ENCODE measurements at places on chromosomes 16 and 17.

GRCh38 chr17:69916761-69917160 lies 158.3 kb upstream of the KCNJ16 start:
- DNase-seq, result no peak

- no peak for DNase-seq
These were observed 164.2 kb downstream of the CNTNAP4 start for GRCh38 chr16:76441391-76441790.

DNA sequence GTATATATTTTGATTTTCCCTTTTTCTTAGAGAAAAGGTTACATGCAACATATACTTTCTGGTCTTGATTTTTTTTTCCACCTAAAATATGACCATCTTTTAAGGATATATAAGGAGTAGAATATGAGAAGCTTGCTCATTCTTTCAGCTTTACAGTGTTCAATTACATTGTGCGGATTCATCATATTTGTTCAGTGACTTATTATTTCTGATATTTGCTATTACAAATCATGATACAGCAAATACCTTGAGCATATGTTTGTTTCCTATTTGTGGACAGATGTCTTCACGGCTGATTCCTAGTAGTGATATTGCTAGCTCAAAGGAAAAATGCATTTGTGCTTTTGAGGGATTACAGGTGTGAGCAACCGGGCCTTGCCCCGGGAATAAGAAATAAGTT lies 18.1 kb downstream of the KATNIP start:
- DNase-seq, result no peak

GRCh38 chr16:55494994-55495421 lies 13.9 kb upstream of the LPCAT2 start:
- DNase-seq, result no peak

- no peak for DNase-seq
These were observed 11.2 kb downstream of the CD300LB start for GRCh38 chr17:74520016-74520434.

GRCh38 chr17:72702998-72703397 lies 389.5 kb downstream of the SLC39A11 start:
- DNase-seq, result no peak

DNA sequence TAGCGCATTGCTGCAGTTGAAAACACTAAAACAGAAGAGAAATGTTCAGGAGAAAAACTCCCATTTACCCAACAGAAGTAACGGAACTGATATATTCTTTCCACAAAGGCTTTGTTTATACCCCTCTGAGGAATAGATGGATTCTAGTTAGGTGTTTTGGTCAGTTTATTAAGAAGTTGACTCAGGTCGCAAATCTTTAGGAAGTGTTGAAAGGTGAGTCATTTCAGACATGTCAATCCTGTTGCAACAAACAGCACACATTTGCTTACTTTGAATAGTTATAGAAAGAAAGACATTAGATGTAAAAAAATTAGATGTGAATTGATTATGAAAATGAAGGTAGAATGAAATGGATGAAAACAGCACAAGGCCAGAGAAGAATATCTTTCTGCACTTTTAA lies 941.0 kb downstream of the KCNJ2 start:
- DNase-seq, result no peak

- DNase-seq, result no peak
These were observed 583 bp upstream of the ZNF747 start for GRCh38 chr16:30535106-30535776.

DNA sequence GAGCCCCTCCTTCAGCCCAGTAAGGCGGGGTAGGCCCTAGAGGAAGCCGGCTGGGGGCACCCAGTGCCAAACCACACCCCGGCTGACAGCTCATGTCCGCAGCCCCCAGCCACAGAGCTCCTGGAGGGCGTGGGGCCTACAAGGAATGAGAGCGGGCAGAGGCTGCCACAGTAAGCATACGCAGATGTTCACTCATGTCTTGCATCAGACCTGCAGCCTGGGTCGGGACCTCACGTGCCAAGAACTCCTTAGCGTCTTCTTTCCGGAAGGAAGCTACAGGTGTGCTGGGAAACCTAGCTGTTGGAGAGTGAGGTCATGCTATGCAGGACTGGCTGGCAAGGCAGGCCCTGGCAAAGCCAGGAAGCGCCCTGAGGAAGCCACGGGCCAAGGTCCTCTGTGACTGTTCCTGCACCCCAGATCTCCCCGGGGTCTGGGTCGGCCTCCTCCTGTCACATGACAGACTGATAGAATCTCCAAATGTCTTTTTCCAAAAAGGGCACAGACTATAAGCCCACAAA lies 1.6 kb downstream of the ZNF598 start:
- DNase-seq, result no peak

- DNase-seq, result no peak
These were observed 6.2 kb downstream of the PGS1 start for GRCh38 chr17:78384479-78385175.

DNA sequence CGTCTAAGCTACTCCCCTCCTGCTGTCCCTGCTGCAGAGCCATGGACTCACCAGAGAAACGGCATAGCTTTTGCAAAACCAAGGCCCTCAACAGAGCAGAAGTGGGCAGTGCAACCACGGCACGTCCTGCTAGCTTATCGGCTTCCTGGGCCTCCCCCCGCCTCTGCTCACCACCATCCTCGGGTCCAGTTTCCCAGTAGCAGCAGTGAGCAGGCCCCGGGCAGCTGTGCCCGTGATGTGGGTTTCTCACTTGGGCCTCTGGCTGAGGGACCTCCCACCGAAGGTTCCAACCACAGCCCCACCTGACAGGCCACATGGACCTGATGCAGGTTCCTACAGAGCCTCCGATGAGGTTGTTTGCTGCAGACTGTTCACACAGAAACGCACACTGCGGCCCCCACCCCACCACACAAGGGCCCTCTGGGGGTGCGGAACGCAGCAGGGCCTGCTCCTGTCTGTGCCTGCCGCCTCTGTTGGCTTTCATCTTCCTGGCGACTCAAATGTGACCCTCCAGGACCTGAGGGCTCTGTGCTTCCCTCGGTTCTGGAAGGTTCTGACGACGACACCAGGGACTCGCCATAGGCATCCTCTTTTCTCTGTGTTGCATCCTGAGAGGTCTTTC lies 24.8 kb downstream of the PDIA2 start:
- DNase-seq, result no peak

GRCh38 chr16:15521758-15522509 lies 87.5 kb downstream of the BMERB1 start:
- DNase-seq, result no peak

GRCh38 chr17:21007646-21008045 lies 35.2 kb downstream of the USP22 start:
- DNase-seq, result no peak

- no peak for DNase-seq
These were observed 56.0 kb upstream of the DOC2B start for GRCh38 chr17:237406-237955.

GRCh38 chr16:88468275-88469129 lies 15.4 kb downstream of the ZFPM1 start:
- DNase-seq, result peak; percentile 23

DNA sequence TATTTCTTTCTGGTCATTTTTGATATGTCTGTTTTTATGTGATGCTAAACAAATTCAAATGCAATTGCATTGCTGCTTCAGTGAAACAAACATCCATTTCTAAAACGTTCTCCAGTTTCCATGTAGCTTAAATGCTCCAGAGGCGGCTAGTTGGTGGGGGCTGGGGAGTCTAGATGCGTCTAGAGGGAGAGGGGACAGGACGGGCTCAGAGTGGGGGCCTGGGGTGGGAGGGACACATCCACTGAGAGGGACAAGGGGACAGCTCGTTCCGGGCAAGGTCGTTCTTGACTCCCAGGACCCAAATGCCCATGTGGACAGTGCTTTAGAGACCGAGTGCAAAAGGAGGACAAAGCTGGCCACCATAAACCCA lies 102.3 kb downstream of the FOXL1 start:
- no peak for DNase-seq

DNA sequence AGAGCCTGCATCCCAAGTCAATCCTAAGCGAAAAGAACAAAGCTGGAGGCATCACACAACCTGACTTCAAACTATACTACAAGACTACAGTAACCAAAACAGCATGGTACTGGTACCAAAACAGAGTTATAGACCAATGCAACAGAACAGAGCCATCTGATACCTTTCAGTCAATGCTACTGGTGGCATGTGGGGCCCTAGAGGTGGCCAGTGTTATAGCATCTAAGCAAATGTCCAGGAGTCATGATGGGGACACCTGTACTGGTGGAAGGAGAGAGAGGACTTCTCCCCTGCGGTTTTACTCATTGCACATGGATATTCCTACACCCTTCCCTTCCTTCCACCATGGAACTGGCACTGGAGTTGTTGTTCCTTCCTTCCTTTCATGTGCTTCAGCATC lies 6.0 kb upstream of the ASIC2 start:
- no peak for DNase-seq

GRCh38 chr17:81160306-81160705 lies 5.0 kb upstream of the PVALEF start:
- peak; percentile 19 for DNase-seq

DNA sequence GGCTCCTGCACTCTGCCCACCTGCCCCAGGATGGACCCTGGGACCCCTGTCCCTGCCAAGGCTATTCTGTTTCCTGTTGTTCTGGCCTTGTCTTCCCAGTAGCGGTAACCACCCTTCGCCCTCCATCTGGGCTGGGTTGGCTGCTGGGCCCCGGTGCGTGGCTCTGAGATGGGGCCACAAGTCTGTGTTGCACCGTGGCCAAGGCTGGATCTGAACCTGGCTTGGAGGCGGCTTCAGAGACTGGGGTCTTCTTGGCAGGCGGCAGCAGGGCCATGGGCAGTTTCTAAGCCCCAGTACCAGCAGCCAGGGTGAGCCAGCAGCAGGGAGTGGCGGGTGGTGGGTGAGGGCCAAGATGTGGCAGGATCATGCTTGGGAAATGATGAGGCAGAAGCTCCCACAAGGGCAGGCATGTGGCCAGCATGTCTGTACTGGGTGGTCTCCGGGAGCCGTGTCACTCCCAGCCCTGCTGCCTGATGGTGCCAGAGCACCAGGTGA lies 12.6 kb downstream of the MAP2K3 start:
- no peak for DNase-seq

DNA sequence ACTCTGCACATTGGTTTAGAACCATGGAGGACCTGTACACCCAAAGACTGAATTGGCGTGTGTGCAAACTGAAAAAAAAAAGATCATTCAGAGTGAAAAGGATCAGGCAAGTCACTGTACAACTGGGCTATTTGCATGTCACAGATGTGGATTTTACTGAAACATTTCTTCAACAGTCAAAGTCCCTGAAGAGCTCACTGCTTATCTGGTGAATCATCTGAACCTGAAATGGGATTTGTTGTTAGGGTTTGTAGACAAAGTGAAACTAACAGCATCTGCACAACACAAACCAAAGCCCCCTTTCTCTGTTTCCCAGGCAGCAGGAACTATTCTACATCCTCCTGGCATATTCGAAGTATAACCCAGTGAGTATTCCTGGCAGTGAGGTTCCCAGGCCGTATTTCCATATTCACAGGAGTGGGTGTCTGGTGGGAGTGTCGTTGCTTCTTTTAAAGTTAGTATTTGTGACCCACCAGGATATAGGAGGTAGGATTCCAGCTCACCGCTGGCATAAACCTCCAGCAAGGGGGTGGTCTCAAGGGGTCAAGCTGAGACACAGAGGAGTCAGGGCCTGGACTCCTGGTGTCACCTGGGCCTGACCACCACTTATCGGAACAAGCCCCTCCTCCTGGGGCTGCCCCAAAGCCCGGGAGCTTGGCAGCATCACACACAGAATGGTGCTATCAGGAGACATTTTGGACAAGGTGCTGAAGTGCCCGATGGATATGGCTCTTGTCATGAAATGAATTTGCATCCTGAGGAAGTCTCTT lies 80.9 kb downstream of the GOSR1 start:
- no peak for DNase-seq

DNA sequence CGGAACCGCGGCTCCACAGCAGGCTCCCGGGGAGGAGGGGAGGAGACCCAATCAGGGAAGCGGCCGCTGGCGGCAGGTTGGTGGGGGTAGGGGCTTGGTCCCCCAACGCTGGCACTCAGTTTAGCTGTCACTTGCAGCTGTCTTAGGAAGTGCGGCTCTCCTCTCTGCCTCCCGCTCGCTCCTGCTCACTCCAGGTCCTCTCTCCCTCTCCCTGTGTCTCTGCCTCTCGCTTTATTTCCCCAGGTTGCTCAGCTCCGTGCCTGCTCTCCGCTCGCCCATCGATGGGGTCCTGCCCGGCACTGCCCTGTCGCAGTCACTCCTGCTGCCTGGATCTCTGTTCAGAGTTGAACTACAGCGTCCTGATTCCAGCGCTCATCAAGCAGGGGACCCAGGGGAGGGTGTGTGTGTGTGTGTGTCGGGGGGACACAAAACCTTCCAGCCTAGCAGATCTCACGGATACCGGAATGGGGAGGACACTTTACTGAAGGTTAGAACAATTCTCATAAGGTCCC lies 145.6 kb downstream of the ENGASE start:
- DNase-seq, result no peak

DNA sequence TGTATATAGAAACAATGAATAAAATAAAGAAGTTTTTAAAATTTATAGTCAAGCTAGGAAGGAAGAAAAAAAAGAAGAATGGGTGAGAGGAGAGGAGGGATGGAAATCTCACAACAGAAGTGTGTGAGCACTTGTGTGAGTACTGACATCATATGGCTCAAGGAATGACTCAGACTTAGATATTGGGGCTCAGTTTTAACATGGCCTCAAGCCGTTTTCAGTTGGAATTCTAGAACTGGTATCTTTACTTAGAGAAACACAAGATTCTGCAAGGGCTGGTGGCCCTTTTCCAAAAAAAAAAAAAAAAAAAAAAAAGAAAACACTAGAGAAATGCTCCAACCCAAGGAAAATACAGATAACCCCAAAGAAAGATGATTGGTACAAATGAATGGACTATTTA lies 55.1 kb downstream of the STXBP4 start:
- DNase-seq, result no peak

DNA sequence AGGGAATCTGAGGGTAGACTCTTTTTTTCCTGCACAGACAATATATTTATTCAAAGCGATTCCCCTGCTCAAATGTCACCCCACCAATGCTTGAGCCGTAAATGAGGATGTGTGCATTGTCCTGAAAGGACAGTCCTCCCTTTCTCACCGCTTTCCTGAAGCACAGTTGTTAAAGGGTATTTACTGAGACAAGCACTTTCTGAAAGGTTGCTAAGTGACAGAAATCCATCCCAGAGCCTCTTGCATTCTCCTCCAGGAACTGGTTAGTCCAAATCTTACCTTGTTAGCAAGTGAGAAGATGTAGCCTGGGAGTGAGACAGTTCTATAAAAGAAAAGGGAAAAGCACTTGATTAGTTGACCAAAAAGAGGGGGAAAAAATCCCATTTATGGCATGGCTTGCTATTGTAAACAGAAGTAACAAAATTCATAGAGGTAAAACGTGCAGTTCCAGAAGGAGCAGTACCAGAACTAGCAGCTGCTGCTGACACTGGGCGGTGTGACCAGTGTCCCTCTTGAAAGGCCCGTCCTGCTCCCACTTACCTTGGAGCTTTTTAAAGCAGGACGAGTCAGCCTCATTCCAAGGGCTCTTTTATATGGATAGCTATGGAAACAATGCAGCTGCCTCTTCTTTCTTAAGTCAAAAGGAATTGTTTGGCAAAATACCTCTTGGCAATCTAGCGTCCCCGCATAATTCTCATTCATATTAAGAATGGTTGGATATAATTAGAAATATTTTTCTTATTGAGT lies at the start of gene MYH2:
Gene MYH2, minus strand, starts transcription at position 563 of the 747 bp plus-strand sequence. CDS start 1,738 bp downstream, outside the sequence.
- no peak for DNase-seq

GRCh38 chr17:949623-950303 lies 29.8 kb downstream of the NXN start:
- DNase-seq, result no peak
